ENCODE measurements at places on chromosomes 6 and 20. TPM values are rescaled to one million over a fixed set of nuclear protein-coding genes. Genes with fewer than 3 reads are reported as not detected.

The HLA-DQA1 gene
- 1.8 TPM for polyA plus RNA-seq

DNA sequence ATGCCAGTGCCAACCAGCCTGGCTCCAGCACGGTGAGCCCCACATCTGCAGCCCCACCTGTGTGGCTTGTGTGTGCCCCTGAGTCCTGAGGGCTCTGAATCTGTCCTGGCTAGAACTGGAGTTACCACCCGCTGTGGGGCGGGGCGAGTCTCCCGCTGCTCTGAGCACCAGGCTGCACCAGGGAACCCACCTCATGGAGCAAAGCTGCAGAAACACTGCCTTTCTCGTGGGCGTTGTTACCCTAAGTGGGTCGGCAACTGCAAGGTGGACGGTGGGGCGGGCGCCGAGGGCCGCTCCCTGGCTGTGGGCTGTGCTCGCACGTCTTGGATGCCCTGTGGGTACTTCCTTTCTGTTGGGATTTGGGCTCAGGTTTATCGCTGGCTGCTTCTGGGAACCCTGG lies 12.7 kb upstream of the ZBTB46 start:
- no peak for DNase-seq

The MCCD1 gene
- 13.5 TPM for polyA plus RNA-seq

DNA sequence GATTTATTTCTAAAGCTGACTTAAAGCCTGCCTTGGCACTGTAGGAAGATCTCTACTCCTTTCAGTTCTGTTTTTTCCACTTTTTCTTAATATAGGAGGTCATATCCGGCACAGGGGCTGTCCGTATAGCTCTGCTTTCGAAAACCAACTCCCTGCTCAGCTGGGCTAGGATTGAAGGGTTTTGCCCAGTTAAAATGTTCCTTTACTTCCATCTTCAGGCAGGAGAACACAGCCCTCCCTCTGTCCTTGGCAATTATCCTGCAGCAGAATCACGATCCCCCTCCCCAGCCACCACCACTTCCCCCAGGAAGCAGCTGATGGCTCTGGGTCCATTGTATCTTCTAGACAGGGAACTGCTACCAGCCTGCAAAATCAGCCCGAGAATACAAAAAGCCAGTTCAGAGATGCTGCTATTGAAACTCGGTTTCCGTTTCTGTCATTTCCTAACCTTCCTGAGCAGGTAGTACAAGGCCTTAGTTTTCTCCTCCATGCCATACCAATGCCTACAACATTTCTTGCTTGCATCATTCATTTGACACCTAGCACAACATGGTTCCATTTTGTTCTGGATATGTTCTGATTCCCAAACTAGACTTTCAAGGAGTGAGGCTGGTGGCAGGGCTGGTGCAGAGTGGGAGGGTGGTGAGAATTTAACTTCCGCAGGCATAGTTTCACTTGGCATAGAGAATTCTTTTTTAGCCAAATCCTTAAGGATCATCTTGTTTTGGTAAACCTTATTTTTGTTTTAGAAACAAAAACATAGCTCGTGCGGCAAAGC lies 53.9 kb downstream of the FAM50B start:
- DNase-seq, result no peak

DNA sequence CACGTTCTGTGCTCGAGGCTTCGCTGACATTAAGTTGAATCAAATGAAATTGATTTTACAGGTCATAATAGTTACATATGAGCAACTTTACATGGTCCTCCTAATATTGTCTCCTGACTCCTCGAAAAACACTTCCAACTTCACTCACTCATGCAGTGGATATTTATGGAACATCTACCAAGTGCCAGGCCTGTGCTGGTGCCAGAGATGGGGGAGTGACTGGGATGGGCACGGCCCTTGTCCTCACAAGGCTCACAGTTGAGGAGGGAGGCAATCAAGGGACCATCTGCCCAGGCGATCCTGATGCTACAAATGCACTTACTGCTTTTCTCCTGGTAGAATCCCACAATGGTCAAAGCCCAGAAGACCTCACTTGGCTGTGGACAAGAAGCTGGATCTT lies 426.4 kb downstream of the PREX1 start:
- no peak for DNase-seq

DNA sequence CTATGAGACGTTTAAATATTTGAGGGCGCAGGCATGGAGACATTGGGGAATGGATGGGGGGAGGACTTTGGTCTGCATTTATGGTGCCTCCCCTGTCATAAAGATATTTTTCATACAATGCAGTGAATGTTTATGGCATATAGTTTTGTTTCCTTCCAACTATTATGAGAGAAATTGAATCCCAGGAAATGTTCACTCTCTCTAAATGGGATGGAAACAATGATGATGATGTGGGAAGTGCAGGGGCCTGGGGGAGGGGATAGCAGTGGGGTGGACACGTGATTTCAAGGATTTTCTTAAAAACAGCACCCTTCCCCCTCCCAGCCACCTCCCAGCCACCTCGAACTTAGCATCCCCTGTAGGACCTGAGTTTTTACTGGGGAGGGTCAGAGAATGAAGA lies 69.9 kb downstream of the TOX2 start:
- no peak for DNase-seq

The SYTL3 gene
- 4.5 TPM for polyA plus RNA-seq

The ACSS1 gene
- 27.1 TPM for polyA plus RNA-seq

The RRAGD gene
- polyA plus RNA-seq, result 36.8 TPM

DNA sequence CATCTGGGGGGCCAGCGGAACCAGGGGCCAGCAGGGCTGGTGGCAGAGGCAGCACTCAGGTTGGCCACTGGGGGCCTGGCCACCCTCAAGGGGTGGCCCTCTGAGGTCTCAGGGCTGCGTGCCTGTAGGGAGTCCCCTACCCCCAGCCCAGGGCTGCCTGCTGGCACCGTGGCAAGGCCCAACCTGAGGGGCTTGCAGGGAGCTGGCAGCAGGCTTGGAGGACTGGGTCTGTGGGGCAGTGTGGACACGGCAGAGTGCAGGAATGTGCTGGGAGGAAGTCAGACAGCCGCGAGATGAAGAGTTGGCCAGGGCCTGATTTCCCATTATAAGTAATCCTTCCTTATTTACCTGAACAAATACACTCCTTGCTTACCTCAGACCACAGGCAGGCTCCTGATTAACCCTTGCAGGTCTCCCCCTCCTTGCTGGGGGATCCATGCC lies at the start of gene SPDEF:
SPDEF (minus strand) TSS at position 299 of the 441 bp plus-strand sequence. CDS start 11,874 bp downstream, outside the sequence.
- DNase-seq, result no peak

The PPP1R16B gene
- 7.4 TPM for polyA plus RNA-seq

DNA sequence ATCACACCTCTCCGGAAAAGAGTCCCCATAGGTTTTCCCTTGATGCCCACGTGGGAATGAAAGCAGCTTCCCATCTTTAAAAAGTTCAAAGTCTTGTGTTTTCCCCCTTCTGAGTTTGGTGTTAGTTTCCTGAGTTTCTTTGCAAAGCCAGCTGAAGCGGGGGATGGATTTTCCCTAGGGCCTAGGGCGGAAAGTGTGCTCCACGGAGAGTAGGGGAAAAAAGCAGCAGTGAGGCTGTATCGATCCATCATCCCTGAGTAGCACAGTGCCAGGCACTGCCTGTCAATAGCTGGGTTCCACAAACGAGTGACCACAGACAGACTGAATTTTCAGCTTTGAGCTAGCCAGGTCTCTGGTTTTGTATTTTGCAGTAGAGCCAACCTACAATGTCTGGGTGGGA lies 1.3 kb downstream of the DAAM2 start:
- no peak for DNase-seq

DNA sequence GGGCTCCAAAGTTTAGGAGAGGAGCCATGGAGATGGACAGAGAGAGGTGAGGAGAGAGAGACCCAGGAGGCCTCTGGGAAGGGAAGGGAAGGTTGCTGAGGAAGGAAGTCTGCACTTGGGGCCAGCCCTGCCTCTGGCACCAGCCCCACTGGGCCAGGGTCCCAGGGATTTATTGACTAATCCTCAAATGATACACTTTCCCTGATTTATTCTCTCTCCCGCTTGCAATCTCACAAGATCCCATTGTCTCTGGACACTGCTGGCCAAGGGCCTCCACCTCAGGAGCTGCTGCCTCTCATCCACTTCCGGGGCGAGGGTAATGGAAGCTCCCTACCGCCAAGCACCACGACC lies 43.6 kb upstream of the FOXP4 start:
- no peak for DNase-seq

DNA sequence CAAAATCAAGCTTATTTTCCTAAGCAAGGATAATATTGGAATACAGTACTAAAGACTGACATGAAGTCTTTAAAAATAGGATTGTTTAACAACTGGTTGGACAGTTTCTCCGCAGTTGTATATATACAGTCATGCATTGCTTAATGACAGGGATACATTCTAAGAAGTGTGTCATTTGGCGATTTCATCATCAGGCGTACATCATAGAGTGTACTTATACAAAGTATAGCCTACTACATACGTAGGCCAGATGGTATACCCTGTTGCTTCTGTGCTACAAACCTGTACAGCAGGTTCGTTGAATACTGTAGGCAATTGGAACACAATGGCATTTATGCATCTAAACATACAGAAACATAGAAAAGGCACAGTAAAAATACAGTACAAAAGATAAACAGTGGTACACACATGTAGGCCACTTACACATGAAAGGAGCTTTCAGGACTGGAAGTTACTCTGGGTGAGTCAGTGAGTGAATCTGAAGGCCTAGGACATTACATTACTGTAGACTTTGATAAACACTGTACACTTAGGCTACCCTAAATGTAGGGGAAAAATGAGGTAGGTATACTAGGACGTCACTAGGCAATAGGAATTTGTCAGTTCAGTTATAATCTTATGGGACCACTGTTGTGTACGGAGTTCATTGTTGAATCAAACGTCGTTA lies 20.1 kb downstream of the HECA start:
- DNase-seq, result no peak

GRCh38 chr6:138105446-138105845 lies 1.8 kb downstream of the PERP start:
- DNase-seq, result no peak

DNA sequence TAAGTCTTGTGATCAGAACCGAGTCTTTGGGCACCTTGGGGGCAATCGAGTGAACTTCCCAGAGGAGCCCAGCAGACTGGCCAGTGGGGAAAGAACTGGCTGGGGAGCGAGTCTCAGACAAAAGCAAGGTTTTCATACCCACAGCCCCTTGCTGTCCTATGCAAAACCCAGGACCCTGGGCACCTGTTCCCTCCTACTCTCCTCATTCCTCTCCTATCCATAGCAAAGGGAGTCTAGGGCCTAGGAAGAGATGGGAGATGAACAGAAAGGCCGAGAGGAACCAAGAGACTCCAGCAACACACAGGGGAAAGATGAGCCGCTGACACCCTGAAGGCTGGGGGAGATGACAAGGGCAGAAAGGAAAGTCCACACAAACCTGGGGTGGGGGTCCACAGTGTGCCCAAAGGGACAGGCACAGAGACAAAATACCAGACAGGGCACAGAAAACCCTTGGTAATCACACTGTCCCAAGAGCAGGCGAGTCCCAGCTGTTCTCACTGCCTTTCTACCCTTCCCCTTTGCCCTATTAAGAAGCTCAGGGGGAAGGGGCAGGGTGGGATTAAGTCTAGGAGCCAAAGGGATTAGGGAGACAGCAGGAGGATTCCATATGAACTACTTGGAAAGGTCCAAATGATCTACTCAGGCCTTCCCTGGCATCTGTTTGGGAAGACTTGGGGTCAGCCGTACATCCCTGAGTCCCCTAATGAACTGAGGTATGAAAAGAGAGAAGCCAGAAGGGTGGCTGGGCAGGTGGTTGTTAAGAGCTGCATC lies 6.5 kb downstream of the PPP1R18 start:
- DNase-seq, result no peak

DNA sequence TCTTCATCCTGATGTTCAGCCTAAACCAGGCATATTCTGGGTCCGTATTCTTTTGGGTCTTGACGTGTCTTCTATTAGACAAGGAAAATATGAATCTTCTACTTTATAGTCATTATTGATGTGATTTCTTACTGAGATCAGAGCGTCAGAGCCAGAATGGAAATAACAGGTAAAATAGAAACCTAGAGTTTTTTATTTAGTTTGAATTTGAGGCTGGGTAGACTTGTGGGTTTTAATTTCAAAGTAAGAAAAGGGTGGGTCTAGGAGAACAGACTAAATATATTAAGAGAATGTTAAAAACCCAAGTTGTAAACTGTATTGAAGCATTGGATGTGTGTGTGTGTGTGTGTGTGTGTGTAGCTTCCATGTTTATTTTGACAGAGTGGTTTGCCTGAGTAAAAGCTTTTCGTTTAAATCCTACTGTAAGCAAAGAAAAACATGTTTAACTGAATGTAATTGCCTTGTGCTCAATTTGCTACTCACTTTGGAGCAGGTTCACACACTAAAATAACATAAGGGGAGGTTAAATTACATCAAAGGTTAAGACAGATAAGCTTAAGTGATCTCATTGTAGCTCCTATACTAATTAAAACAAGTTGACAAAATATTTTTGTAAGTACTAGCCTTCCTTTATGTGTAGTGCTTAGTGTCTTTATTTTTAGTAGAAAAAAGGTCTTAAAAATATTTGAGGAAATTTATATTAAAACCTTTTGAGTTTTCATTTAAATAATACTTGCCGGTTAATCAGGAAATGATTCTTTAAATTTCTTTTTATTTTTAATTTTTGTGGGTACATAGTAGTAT lies 17.4 kb downstream of the HECA start:
- no peak for DNase-seq

DNA sequence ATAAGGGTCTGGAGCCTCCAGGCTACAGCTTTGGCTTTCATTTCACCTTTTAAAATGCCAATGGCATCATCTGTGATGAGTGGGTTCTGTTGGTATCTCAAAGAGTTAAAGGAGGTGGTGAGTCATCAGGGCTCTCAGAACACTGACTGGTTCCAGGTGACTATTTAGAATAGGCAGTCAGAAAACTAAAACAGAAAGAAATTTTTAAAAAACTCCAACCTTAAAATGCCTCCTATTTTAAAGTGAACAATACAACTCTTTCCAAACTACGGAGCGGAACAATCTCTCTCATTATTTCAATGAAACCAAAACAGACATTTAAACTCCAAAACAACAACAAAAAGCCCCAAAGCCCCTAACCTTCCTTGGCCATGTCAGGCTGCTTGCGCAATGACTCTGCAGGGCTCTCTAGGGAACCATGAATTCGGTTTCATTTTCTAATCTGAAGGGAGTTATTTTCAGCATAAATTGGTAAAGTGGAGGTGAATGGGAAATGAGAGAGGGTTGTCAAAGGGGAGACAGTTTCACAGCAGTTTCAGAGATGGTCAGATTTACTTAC lies 194.9 kb downstream of the KIF6 start:
- no peak for DNase-seq

GRCh38 chr20:36562724-36563123 lies 10.7 kb upstream of the TGIF2 start:
- DNase-seq, result no peak

GRCh38 chr6:153129873-153130514 lies 1.1 kb downstream of the RGS17 start:
- DNase-seq, result no peak

DNA sequence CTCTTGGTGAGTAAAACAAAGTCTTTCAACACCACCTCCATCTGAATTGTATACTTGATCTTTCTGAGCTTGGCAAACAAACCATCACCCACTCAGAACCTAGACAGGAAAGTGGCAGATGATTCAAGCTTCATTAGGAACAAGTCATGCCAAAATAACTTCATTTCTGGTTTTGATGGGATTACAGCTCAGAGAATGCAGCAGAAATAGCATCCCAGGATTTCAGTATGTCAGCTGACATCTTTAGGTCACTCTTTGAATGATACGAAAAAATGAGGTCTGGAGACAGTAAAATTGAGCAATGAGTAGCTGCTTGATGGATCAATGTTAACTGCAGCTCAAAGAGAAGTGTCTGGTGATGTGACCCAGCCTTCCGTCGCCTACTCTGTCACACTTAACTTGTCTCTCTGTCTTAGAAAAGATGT lies 92.4 kb downstream of the GJA10 start:
- no peak for DNase-seq

Measured in renal cortex interstitium (tissue), 15 donors.